NCI-H146 (cell line): ENCODE measurements at places on chromosomes 16 and 17.

GRCh38 chr17:83007504-83008185, 71.8 kb upstream of the METRNL start:
- DNase-seq = no peak

GRCh38 chr17:78357177-78357586, 2.7 kb downstream of the SOCS3 start:
- DNase-seq = no peak

- peak; percentile 32 for DNase-seq
Measured at GRCh38 chr16:56632156-56632847, at the start of gene MT1M. Gene MT1M, plus strand, starts transcription at chr16:56632659. Its CDS starts 73 bp downstream, at chr16:56632732.

DNA sequence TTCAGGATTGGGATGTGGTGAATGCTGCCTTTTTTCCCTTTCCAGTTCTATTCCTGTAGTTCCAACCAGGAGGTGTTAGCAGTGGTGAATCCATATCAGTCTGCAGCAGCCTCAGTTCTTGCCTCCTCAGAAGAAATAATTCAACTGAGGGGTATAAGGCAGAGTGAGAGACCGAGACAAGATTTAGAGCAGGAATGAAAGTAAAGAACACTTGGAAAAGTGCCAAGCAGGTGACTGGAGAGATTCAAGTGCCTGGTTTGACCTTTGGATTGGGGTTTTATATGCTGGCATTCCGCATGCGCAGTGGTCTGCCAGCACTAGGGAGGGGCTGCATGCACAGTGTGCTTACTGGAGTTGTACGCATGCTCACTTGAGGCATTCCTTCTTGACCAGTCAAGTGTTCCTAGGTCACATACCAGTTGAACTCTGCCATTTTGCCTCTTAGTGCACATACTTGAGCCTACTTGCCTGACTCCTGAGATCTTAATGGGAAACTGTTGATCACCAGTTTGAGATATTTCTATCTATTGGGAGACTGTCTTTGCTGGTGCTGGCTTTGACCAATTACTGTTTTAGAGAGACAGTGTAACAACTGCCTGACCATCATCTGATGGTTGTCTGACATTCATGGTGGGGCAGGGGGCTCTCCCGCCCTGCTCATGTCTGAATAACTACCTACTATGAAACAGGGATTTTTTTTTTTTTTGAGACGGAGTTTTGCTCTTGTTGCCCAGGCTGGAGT, 680 bp upstream of the CCL15 start:
- DNase-seq = peak; percentile 4

- no peak for DNase-seq
Measured at GRCh38 chr16:80019395-80019794, 418.9 kb upstream of the MAF start.

DNA sequence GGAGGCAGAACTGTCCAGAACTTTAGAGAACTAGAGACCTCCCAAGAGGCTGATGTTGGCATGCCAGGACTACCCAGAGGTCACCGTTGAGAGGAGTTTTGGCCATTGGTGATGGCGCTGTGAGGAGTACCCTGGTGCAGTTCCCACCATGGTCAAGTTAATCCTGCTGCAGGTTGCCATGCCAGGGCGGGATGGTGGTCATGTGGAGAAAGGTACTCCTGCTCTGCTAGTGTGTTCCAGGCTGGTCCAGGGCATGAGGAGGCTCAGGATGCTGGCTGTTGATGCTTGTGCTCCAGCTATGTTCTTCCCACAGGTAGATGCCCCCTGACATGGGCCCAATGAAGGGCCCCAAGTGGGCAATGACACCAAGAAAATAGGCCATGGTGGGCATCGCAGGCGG, 4.1 kb upstream of the PHF12 start:
- no peak for DNase-seq

DNA sequence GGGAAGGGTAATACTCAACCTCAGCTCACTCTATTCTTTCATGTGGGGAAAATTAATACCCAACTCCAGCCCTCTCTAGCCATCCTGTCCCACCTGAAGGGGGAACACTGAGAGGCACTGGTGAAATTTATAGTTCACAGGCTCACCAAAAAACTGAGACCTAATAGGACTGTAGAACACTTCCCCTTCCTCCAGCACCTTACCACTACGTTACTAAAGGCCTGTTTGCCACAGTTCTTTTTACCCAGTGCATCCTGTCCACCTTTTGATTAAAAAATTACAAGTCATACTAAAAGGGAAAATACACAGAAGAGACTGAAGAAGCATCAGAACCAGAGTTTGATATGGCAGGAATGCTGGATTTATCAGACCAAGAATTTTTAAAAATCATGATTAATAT, 26.0 kb downstream of the DHRS7B start:
- no peak for DNase-seq

- DNase-seq = no peak
Measured at GRCh38 chr16:51107742-51108141, 43.3 kb downstream of the SALL1 start.

DNA sequence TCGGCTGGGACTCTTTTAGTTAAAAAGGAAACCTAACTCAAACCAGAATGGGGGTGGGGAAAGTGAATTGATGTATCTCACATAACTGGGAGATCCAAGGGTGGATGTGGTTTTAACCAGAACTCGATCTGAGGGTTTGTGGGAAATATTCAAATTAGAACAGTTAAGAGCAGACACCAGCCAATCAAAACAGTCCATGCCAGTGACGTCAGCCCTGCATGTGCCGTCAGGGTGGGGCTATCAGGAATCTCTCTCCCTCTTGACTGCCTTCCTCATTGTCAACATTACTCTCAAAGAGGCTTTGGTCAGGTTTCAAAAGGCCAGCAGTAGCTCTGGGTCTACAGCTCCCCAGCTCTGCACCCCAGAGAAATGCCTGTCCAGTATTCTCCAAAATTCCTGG, 94.2 kb upstream of the HSBP1 start:
- no peak for DNase-seq

DNA sequence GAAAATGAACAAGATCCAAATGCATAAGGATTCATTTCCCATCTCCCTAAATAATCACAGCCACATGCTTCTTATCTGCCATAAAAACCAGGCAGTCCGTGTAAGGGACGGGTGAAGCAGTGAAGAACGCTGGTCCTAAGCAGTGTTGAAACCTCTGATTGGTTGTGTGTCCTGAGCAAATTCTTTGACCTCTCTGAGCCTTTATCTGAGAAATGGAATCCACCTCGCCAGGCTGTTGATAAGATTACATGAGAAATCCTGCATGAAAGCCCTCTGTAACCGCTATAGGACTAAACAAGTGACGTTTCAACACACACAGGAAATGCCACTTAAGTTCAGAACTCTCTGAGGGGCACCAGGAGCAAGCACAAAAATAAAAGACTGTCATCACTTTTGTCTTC, 26.8 kb downstream of the GAS7 start:
- DNase-seq = no peak

DNA sequence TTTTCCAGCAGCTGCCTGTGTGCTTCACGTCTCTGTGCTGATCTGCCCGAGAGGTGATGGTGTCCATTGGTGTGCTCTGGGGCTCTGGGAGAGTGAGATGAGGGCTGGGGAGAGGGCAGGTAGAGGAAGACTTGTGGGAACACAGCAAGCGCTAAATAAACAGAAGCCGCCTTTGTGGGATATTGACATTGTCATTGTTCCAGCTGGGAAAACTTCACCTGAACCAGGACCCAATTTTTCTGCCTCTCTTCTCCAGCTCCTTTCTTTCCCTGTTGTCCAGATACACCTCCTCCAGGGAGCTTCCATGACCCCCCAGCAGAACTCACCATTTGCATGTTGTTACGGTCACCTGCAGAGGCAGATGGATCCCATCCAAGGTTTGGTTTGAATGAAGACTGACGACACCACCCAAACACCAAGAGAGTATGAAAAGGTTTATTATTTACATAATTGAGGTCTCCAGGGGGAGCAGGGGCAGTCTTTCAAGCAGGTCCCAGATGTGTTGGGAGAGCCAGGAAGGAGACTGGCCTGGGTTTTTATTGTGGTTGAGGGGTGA, 3.6 kb upstream of the ITGA3 start:
- peak; percentile 91 for DNase-seq

DNA sequence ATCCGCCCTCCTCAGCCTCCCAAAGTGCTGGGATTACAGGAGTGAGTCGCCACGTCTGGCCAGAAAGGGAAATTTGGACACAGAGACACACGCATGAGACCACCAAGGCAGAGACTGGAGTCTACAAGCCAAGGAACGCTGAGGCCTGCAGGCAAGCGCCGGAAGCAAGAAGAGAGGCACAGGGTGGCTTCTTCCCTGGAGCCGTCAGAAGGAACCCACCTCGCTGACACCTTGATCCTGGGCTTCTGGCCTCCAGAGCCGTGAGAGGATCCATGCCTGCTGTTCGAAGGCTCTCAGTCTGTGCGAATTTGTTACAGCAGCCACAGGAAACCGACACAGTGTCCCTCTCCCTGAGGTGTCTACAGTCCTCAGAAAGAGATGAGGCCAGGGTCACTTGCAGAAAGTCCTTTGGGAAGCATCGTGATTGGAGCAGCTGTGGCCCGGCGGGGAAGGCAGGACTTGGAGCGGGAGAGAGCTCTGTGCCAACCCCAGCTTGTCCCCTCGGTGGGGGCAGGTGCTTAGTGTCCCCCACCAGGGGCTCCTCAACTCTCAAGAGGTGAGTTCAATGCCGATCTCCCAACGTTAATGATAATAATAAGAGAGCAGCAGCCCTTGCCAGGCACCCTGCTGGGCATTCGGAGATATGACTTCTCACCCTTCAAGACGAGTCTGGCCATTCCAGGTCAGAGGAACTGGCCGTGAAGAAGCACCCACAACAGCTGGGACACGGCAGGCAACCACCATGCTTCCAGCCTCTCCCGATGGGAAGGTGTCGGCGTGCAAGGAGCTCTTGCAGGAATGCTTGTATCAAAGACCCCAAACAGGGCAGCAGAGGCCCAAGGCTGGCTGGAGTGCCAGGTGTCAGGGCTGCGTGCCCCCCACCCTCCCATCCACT, 68.4 kb upstream of the TNRC6C start:
- DNase-seq = no peak

GRCh38 chr16:1772362-1772907, at the start of gene EME2:
Gene EME2, plus strand, starts transcription at chr16:1772810. Its CDS starts 418 bp downstream, at chr16:1773228.
- DNase-seq = peak; percentile 73

DNA sequence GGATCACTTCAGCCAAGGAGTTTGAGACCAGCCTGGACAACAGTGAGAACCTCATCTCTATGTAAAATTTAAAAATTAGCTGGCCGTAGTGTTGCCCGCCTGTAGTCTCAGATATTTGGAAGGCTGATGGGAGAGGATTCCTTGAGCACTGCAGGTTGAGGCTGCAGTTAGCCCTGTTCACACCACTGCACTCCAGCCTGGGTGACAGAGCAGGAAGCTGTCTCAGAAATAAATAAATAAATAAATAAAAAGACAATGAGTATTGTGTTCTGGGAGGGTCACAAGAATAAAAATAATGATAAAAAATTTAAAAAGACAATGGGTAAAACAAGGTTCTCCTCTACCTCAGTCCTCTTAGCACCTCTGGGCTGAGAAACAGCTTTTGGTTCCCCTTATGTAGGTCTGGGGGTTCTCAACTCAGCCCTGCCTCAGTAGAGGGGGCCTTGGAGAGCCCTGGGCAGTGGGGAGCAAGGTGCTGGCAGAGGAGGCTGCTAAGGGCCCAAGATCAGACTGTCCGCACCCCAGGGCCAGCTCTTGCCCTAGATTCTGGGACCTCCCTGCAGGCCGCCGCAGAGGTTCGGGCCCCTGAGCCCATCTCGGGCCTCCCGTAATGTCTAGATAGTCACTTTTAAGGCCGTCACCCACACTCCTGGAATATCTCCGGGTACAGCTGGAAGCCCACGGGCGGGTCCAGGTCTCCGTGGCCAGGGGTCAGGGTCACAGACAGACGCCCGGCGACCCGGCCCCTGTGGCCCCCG, 3.4 kb downstream of the ZNF764 start:
- DNase-seq = no peak

DNA sequence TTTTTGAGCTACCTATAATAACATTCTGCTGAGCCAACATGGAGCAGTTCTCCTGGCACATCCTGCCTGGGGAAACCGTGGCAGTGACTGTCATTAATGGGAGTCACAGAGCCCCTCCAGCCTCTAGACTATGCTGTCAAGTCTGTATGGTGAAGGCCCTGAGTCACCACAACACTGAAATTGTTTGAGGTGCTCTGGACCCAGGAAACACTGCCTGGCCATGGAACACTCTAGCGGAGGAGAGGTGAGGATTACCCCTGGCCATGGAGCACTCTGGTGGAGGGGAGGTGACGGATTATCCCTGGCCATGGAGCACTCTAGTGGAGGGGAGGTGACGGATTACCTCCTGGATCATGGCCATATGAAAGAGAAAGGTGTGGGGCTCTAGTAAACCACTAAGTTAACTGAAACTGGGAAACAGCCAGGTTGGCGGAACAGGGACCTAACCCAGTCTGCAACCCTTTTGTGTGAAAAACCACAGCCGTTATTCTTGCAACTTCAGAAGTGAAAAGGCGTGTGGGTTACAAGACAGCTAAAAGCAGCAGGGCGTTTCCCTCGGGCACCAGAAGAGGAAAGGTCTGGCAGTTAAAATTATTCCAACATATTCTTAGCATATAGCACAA, 156.7 kb downstream of the KCNJ12 start:
- DNase-seq = no peak
